Left ventricle myocardium inferior (tissue), 1 donor: ENCODE measurements at places on chromosomes 3 and 15.
A peak's percentile ranks its signal among the peaks of the same experiment; 100 is the strongest.

- DNase-seq: no peak
These were observed 5.2 kb downstream of the KCTD6 start for GRCh38 chr3:58497097-58497496.

DNA sequence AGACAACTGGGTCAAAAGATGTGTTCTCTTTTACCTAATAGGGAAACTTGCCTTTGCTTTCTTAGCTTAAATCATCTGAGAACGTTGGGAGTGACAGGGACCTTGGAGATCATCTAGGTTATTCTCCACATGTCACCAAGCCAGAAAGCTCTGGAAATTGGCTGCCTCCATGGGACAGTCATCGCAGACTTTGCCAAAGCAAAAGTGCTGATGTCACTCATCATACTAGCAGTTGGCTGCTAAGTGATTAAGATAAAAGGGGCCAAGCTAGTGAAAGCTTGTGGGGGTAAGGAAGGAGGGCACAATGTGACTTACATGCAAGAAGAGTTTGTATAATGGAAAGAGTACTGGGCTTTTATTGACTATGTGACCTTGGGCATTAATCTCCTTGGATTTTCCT lies 198.0 kb upstream of the PFN2 start:
- DNase-seq: peak; percentile 18

GRCh38 chr15:70796516-70797310 lies 33.4 kb upstream of the UACA start:
- no peak for DNase-seq

DNA sequence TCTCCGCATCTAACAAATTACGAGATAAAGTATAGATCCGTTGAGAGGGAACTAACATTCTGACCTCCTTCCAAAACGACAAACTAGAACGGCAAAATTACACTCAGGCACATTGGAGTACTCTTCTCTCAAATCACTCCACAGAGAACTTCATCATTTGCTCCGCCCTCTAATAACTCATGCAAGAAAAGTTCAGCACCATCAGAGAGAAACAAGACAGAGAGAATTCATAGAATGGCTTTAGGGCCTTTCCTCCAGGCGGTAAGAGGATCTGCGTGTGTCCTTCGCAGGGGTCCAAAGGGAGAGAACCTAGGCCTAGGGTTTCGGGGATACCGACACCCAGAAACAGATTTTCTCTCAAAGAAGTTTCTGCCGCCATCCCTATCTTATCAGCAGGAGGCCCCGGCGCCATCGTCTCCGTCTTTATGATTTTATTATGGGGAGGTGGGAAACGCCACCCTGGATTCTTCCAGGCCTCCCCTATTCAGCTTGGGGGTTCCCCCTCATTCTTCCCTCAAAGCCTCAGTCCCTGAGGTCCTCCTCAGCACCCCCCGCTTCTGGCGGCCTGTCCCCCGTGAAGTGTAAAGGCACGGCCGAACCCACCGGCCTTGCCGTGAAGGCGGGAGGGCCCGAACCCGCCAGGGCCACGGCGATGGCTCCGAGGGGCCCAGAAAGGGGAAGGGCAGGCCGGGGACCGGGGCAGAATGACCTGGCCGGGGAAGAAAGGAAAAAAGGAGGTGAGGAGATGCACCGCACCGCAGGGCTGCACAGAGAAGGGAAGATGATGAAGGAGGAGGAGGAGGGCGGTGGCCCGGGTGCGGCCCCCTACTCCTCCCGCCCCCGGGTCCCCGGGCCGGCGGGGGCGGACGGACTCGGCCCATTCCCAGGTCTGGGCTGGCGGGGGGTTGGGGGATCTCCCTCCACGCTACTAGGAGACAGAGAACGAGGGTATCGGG lies 768 bp downstream of the UBXN7 start:
- DNase-seq: no peak

DNA sequence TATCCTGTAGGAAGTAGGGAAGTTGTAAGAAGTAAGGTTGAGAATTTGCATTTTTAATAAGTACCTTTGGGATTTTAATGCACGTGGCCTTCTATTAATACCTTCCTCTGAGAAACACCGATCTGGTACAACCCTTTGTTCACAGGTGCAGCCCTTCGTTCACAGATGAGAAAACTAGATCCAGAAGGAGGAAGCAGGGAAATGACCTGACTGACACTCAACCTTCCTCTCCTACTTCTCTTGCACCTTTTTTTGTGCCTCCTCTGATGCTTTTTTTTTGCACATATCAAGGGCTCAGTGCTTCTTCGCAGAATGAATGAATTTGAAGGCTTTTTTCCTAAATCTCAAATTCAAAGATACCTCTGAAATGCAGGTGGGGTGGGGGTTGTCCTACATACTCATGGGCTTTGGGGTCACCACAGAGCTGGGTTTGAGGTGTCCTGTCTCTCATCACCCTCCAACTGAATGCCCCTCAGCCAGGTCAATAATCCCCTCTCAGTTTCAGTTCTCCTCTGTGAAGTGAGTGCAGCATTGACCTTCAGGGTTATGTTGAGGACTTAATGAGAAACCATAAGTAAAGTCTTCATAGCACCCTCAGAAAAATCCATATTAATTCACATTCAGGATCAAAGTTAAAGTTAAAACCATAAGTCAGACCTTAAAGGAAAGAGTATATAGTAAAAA lies 161.5 kb upstream of the CTNNB1 start:
- no peak for DNase-seq

DNA sequence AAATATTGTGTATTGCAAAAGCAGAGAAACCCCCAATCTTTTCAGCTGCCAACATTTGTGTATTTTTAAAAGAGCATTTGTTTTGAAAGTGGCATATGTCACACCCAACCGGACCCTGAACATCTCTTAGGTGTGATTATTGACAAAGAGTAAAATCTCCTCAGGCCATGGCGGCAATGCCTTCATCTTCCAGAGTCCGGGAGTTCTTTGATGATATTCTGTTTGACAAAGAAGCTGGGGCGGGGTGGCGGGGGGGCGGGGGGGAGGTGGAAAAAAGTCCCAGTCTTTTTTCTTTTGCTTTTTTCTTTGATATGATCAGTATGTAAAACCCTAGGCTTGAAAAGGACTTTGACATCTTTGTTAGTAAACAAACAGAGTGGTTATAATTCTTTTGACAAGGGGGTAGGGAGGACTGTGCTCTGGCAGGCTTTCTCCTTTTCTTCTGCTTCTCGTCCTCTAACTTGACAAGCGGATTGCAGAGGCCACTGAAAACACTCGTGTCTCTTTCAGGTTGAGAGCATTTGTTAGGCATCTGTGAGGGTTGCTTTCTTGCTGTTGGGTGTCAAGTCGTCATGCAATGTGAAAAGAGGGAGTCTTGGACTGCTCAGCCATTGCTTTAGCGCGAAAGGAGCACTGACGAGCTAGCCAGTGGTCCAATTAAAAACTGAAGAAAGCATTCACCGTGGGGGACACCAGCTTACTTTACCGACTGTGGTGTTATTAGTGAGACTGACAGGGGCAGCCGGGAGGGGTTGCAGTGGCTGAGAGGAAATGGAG lies 243.2 kb downstream of the NSUN3 start:
- no peak for DNase-seq

DNA sequence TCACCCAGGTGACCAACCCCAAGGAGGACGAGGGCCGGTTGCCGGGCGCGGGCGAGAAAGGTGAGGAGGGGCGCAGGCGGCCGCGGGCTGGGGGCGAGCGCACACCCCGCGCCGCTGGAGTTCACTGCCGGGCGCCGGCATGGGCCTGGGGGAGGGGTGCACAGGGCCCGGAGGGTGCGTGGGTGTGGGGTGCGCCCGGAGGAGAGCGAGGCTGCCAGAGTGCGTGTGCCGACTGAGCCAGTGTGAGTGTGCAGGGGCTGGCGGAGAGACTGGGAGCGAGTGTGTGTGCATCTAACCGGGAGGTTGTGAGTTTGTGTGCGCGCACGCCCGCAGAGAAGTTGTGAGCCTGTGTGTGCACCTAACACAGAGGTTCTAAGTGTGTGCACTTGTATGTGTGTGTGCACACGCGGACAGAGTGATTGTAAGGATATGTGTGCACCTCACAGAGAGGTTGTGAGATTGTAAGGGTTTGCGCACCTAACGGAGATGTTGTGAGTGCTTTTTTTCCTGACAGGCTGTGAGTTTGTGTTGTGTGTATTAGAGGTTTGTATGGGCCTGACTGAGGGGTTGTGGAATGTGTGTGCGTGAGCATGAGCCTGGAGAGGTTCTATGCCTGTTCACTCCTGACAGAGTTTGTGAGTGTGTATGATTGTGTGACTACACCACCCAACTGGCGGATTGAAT lies 681 bp downstream of the CTDSPL start:
- DNase-seq: peak; percentile 58

DNA sequence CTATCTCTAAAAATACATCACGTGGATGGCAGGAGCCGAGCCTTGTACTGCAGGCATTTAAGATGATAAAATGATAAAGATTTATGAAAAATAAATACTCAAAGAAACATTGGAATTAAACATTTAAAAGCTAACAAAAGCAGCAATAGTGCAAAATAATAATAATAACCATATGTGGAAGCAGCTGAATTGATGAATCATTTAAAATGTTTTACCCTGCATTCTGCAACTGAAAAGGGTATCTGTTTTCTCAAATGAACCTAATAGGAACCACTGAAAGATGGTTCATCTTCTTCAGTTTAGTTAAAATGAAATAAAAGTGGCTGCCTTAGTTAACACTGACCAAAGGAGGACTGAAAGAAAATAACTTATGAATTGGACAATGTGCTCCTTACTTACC lies 436.1 kb downstream of the TUSC7 start:
- no peak for DNase-seq

DNA sequence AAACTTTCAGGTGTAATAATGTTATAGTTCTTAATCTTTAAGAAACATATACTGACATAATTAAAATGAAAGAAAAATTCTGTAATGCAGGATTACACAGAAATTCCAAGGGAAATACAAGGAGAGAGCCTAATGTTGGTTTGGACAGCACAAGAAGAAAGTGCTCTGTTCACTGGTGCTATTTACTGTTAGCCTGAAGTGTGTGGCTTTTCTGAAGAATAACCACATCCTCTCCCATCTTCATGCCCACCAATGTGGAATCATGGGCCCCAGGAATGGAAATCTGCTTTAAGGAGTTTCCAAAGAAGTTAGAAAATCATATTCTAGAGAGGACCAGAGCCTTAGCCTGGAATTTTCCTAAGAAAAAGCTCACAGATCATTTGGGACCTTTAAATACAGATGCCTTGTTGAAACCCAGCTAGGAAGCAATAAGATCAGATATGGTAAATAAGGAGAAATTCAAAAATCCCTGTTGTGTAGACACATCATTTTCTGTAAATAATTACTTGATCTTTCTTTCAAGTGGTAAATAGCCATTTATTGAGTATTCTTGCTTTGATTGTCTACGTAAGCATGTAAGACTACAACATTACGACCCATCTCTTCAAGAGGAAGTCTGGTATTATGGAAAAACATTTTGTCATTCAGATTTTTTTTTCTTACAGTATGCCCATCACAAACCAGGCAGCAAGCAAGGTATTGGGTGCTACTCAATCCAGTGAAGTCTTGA lies 10.3 kb upstream of the USP50 start:
- DNase-seq: no peak

- no peak for DNase-seq
These were observed 165.3 kb downstream of the SHQ1 start for GRCh38 chr3:72682936-72683452.

- DNase-seq: no peak
These were observed 15.1 kb downstream of the MYO5C start for GRCh38 chr15:52280326-52281084.

DNA sequence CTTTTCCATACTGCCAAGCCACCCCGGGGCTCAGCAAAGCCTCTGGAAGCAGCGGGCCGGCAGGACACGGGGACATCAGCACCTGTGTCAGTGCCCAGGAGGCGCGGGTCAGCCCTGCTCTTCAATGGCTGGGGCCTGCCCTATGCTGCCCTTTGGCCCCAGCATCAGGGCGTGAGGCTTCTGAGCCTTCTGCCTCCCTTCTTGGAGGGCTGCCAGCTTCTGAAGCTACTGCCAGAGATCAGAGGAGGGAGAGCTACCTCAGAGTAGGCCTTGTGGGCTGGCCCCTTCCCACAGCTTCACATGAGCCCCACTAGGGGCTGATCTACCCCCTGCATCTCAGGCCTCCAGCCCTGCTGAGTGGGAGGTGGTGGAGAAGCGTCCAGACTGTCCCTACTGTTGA lies 13.0 kb upstream of the TMEM115 start:
- DNase-seq: no peak

DNA sequence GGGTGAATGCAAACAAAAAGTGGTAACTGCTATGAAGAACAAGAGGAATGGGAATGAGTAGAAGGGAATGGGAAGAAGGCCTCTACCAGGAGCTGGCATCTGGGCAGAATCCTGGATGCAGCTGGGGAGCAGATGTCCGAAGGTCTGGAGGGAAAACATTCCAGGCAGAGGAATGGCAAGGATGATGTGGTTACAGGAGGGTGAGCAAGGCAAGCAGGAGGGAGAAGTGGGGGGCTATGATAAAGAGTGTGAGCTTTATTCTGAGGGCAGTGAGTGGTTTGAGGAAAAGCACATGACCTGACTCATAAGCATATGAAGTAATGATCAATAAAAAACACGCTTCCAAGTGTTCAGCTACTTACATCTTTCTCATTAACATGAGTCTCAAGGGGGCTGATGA lies 17.1 kb downstream of the SKIC8 start:
- no peak for DNase-seq

GRCh38 chr3:197149528-197149927 lies 119.9 kb upstream of the MELTF start:
- no peak for DNase-seq

- no peak for DNase-seq
These were observed 49.1 kb downstream of the CMTM7 start for GRCh38 chr3:32440611-32441350.

- peak; percentile 63 for DNase-seq
These were observed 10.6 kb downstream of the MAPKAPK3 start for GRCh38 chr3:50627407-50628051.

GRCh38 chr3:131393868-131394267 lies 12.3 kb downstream of the NUDT16 start:
- no peak for DNase-seq

DNA sequence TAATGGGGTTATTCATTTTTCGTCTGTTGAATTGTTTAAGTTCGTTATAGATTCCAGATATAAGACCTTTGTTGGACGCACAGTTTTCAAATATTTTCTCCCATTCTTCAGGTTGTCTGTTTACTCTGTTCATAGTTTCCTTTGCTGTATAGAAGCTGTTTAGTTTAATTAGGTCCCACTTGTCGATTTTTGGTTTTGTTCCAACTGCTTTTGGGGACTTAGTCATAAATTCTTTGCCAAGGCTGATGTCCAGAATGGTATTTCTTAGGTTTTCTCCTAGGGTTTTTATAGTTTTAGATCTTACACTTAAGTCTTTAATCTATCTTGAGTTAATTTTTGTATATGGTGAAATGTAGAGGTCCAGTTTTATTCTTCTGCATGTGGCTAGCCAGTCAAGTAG lies 58.9 kb upstream of the ZNF280D start:
- DNase-seq: no peak

DNA sequence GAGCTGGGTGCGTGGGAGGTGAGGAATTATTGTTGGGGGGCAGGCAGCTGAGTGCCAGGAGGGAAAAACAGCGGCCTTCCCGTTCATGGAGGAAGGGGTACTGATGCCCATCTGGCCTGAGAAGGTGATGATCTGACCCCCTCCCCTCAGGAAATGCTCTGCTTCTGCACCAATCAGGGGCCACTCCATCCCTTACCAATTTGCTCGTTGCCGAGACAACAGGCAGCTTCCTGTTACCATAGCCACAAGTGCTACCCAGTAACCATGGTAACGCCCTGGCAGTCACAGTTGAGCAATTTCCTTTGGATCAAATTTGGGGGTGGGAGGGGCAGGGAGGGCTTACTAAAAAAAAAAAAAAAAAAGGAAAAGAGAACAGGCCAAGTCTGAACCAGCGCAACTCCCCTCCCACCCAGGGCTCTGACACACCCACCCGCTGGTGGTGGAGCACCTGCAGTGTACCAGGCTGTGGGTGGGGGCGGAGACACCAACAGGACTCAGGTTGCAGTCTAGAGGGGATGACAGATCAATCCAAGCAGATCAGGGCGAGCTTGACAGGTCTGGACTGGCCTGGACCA lies 13.7 kb downstream of the CELF6 start:
- DNase-seq: no peak
